ENCODE measurements at places on chromosomes 12 and 14.
A peak's percentile ranks its signal among the peaks of the same experiment; 100 is the strongest.

DNA sequence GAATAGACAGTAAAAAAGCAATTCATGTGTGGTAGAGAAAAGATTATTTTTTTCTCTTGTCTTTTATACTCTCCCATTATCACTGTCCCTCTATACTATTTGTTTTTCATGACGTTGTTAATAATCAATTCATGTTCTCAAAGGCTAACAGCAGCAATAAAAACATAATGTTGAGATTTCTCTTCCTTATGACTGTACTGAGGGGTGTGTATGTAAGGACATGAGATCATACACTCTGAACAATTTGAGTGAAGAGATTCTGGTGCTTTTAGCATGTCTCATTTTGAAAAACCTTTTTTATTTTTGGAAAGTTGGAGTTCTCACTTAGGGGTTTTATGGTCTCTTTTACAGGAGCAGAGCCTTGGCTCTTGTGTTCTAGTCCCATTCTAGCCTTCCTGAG, 3.8 kb upstream of the TSPAN8 start:
- no peak for DNase-seq

GRCh38 chr12:113157218-113157859, 7.8 kb downstream of the CFAP73 start:
- DNase-seq: no peak

- DNase-seq: no peak
Measured at GRCh38 chr12:11830307-11830801, 180.9 kb downstream of the ETV6 start.

- no peak for DNase-seq
Measured at GRCh38 chr12:70248876-70249275, 5.6 kb downstream of the CNOT2 start.

DNA sequence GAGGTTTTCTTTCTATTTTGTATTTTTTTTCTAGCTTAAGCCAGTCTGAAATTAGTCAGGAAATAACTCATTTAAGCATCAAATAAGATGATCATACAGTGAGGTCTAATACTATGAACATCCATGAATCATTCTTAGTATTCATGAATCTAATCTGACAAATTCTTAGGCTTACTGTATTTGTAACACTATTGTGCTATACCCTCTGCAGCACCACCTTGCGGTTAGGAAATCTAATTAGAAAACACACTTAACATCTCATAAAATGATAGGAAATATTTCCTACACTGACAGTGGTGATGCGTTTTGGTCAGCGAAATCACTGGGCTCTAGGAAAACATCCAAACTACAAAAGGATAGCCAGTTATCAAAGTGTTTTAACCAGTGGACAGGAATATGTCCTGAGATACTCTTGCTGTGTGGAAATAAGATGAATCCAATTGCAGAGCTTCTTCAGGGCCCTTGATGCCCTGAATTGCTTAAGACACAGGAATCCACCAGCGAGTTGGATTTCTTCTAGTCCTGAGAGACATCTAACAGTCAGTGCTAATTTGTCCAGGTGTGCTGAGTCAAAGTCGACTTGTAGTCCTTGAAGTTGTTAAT, 109.3 kb upstream of the MYF6 start:
- DNase-seq: no peak

- DNase-seq: no peak
Measured at GRCh38 chr12:114704096-114704495, 20.1 kb upstream of the TBX3 start.

- peak; percentile 49 for DNase-seq
Measured at GRCh38 chr14:103118018-103118662, 5.1 kb upstream of the TNFAIP2 start.

GRCh38 chr14:72024504-72024903, 92.3 kb downstream of the RGS6 start:
- DNase-seq: no peak

DNA sequence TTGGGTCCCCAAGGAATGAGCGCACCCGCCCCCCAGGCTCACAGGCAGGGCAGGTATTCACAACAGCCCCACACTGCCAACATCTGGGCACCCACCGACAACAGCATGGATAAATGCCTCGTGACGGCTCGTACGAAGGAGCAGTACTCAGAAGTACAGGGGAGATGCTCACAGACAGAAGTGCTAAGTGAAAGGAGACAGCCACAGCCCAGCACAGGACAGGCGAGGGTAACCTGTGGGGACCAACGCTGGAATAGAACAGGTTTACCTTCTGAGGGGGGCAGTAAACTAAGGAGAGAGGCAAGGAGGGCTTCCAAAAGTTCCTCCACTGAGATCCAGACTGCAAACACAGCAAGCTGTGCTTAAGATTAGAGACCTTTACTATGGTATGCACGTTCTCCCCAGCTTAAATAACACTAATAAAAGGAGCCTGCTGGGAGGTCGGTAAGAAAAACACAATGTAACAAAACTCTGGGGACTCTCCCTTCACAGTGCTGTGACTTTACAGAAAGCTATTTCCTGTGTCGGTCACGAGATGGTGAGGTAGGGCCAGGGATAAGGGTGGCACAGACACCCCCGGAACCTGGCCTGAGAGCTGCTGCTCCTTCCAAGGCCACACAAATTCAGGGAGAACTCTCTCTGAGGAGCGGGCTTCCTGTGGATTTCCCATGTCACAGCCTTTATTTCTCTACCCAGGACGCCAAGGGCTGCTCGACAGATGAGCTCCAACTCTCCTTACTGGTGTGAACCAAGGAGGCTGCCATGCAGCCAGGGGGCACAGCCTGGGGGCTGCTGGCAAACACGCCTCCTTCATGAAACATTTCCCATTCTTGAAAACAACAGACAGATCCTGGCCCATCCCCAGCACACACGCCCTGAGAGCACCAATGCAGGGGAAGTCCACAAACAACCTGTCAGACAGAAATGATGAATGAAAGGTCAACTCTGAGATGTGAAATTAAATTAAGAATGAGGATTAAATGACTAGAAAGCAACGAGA, 26.3 kb downstream of the SLC15A4 start:
- no peak for DNase-seq

DNA sequence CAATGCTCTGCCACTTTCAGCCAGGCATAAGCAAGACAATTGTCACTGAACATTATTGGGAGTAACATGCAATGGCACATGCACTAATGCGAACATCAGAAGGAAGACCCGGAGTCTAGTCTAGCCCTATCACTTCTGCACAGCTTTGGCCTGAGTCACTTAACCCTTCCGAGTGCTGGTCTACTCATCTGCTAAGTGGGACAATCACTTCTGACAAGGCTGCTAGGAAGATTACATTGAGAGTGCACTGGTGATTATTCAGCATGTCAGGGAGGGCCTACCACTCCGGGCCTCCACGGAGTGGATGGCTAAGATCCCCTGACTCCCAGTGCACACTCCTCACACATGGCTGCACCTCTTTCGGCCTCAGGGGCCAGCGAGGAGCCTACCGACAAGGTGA, 240.9 kb downstream of the DPF3 start:
- no peak for DNase-seq
